ENCODE measurements at places on chromosomes 13 and 19. TPM values are rescaled to one million over a fixed set of nuclear protein-coding genes. Genes with fewer than 3 reads are reported as not detected.

DNA sequence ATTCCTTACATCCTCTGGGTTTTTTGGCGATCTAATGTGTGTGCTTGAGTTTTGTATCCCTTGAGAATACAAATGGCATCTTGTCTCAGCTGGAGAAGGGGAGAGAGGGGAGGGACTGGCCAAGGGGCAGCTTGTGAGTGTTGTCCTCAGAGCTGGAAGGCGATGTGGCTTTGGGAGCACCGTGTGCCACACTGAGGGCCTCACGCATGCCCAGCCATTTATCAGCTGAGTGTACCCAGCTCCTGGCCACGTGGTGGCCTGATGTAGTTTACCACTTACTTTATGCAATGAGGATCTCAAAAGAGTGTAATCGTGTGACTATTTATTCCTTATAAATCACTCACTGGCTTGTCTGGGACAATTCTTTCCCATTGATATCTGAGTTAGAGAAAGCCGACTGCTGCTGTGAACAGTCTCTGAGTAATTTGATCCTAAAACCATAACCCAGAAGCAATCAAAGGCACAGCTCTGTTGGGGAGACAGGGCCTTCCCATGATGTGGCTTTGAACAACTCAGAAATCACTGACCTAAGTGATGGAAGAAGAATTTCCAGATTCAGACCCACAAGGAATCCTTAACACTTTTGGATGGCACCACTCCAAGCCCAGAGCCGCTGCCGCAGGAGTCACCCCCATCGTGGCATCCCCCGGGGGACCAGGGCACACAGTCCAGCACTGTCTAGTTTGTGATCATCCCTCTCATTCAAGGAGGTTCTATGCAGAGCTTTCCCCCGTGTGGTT lies 53.9 kb upstream of the MTIF3 start:
- no peak overlapping the region for H3K27ac ChIP-seq
- no peaks in the 10 kb centered on the region for H3K4me1 ChIP-seq
- H3K27me3 ChIP-seq: 0 out of 2 replicates have a peak, but pooled peaks cover 3% of the 10 kb centered on the region
- H3K4me3 ChIP-seq: no peak overlapping the region
- no peaks in the 10 kb centered on the region for H3K36me3 ChIP-seq

- H3K4me1 ChIP-seq: peaks cover 10% of the 10 kb centered on the region
- peaks cover 27% of the 10 kb centered on the region for H3K36me3 ChIP-seq
- H3K4me3 ChIP-seq: peak within 1 kb of the TSS; percentile 58
- no peaks in the 10 kb centered on the region for H3K27me3 ChIP-seq
- no peak for DNase-seq
- H3K27ac ChIP-seq: no peak within 1 kb of the TSS
These were observed at the start of gene MYPOP for GRCh38 chr19:45901912-45902650. MYPOP (minus strand) TSS chr19:45902613; CDS start chr19:45901773, 840 bp downstream.

GRCh38 chr13:27374126-27374613 lies 50.2 kb upstream of the GTF3A start:
- no peak for DNase-seq
- no peaks in the 10 kb centered on the region for H3K36me3 ChIP-seq
- no peak overlapping the region for H3K4me3 ChIP-seq
- no peak overlapping the region for H3K27ac ChIP-seq
- no peaks in the 10 kb centered on the region for H3K4me1 ChIP-seq

GRCh38 chr19:42069619-42070351 lies at the start of gene GRIK5:
GRIK5 (minus strand) TSS chr19:42070206; CDS start chr19:42065770, 4,436 bp downstream.
- H3K27ac ChIP-seq: no peak within 1 kb of the TSS
- DNase-seq: no peak
- H3K4me1 ChIP-seq: peaks cover 2% of the 10 kb centered on the region
- H3K27me3 ChIP-seq: peaks cover 31% of the 10 kb centered on the region
- no peaks in the 10 kb centered on the region for H3K36me3 ChIP-seq

DNA sequence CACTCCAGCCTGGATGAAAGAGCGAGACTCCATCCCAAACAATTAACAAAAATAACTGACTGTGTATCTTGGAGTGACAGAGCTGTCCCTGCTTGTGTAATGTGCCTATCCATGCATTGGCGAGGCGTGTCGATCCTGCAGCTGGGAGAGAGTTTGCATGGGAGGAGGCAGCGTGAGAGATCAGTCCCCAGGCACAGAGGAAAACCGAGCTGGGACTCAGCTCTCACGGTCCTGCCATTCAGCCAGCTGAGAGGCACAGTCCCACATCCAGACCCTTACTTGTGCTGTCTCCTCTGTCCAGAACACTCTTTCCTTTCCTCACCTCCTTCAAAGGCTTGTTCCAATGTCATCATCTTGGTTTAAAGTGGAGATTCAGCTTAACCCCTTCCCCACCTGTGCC lies 11.9 kb upstream of the SULT2B1 start:
- H3K4me1 ChIP-seq: no peaks in the 10 kb centered on the region
- no peak for DNase-seq
- H3K27me3 ChIP-seq: no peaks in the 10 kb centered on the region
- no peak overlapping the region for H3K4me3 ChIP-seq
- H3K27ac ChIP-seq: no peak overlapping the region

GRCh38 chr19:31602548-31602947 lies 253.3 kb upstream of the TSHZ3 start:
- H3K4me3 ChIP-seq: no peak overlapping the region
- H3K4me1 ChIP-seq: no peaks in the 10 kb centered on the region
- no peaks in the 10 kb centered on the region for H3K27me3 ChIP-seq
- H3K36me3 ChIP-seq: no peaks in the 10 kb centered on the region
- H3K27ac ChIP-seq: no peak overlapping the region
- DNase-seq: no peak

- H3K4me1 ChIP-seq: peaks cover 15% of the 10 kb centered on the region
- peak within 1 kb of the TSS; percentile 74 for H3K27ac ChIP-seq
- no peaks in the 10 kb centered on the region for H3K27me3 ChIP-seq
- peak within 1 kb of the TSS; percentile 61 for H3K4me3 ChIP-seq
These were observed at the start of gene TRAPPC6A for GRCh38 chr19:45177817-45178261. TRAPPC6A (minus strand) TSS chr19:45178237; CDS start chr19:45178218, 19 bp downstream.

DNA sequence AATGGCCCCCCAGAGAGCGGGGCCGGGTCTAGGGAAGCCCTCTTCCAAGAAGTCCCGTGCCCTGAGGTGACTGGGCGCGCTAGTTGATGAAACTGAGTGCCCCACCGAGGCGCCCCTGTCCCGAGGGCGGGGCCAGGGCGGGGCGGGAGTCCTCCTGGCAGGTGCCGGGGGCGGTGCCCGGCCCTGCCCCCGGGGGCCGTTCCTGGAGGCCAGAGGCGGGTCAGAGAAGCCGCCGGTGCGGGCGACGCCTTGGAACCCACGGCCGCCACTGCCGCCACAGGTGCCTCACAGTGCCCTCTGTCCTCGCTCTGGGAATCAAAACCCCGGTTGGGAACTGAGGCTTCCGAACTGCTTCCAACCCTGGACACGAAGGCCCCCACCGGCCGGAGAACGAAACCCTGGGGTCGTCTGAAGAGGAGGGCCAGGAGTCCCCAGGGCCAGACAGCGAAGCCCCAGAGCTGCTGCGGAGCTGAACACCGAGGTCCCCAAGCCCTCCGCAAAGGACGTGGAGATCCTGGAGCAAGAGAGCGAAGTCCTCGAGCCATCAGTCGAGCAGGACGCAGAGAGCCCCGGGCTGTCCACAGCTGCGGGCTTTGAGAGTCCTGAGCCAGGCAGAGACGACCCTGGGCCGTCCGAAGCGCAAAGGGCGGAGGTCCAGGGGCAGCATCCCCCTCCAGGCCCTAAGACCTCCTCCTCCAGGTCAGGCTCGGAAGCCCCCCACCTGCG lies at the start of gene MISP3:
Gene MISP3, plus strand, starts transcription at position 252 of the 726 bp plus-strand sequence. CDS start 524 bp downstream, outside the sequence.
- peaks cover 36% of the 10 kb centered on the region for H3K4me1 ChIP-seq
- no peaks in the 10 kb centered on the region for H3K36me3 ChIP-seq
- no peak for DNase-seq
- H3K27ac ChIP-seq: no peak within 1 kb of the TSS

- no peak overlapping the region for H3K27ac ChIP-seq
- H3K4me3 ChIP-seq: no peak overlapping the region
- peaks cover 6% of the 10 kb centered on the region for H3K4me1 ChIP-seq
- no peaks in the 10 kb centered on the region for H3K27me3 ChIP-seq
- no peaks in the 10 kb centered on the region for H3K36me3 ChIP-seq
These were observed 896.5 kb downstream of the UQCRFS1 start for GRCh38 chr19:28316464-28316863.

- no peak overlapping the region for H3K4me3 ChIP-seq
- no peaks in the 10 kb centered on the region for H3K36me3 ChIP-seq
- peaks cover 22% of the 10 kb centered on the region for H3K27me3 ChIP-seq
These were observed 112.9 kb downstream of the IRS2 start for GRCh38 chr13:109673477-109673876.

- H3K4me3 ChIP-seq: peak overlapping the region; percentile 61
- H3K27ac ChIP-seq: peak overlapping the region; percentile 30
- H3K4me1 ChIP-seq: peaks cover 9% of the 10 kb centered on the region
These were observed 677 bp downstream of the TGDS start for GRCh38 chr13:94595001-94595949.

GRCh38 chr19:49557641-49558325 lies 22.6 kb downstream of the NOSIP start:
- no peak overlapping the region for H3K4me3 ChIP-seq
- no peak for DNase-seq
- peaks cover 72% of the 10 kb centered on the region for H3K36me3 ChIP-seq
- no peaks in the 10 kb centered on the region for H3K27me3 ChIP-seq
- H3K4me1 ChIP-seq: peaks cover 11% of the 10 kb centered on the region
- no peak overlapping the region for H3K27ac ChIP-seq

- DNase-seq: peak; percentile 75
- peak overlapping the region; percentile 37 for H3K27ac ChIP-seq
- H3K4me1 ChIP-seq: peaks cover 32% of the 10 kb centered on the region
- H3K27me3 ChIP-seq: no peaks in the 10 kb centered on the region
- H3K4me3 ChIP-seq: no peak overlapping the region
These were observed 20.9 kb downstream of the ZNF536 start for GRCh38 chr19:30393046-30393445.

DNA sequence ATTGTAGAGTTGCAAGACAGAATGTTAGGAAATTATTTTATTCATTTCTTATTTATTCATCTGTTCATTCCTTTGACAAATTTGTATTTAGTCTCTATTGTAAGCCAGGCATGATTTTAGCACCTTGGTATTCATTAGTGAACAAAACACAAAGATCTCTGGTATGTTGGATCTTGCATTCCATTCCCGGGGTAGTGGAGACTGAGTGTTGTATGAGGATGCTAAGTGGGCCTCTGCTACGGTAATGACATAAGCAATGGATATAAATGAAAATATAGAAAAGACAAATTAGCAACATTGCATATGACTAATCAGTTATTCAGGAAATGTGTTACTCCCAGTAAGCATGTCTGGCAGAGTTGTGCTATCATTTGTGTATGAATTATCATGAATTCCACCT lies 449.3 kb downstream of the PCDH17 start:
- no peak overlapping the region for H3K27ac ChIP-seq
- no peak overlapping the region for H3K4me3 ChIP-seq
- no peaks in the 10 kb centered on the region for H3K4me1 ChIP-seq
- H3K36me3 ChIP-seq: no peaks in the 10 kb centered on the region

The PSG5 gene
- total RNA-seq: 0.82 TPM

The PGLYRP1 gene
- not detected for total RNA-seq

The MEIOSIN gene
- total RNA-seq: not detected

The AMER2 gene
- not detected for total RNA-seq

The ADPRHL1 gene
- 6.3 TPM for total RNA-seq

The BRME1 gene
- not detected for total RNA-seq

The ZNF793 gene
- total RNA-seq: not detected

Measured in SJSA1 (cell line).